Muscle of back (tissue), 13 donors: ENCODE measurements at places on chromosomes 5 and 9.
A peak's percentile ranks its signal among the peaks of the same experiment; 100 is the strongest.

DNA sequence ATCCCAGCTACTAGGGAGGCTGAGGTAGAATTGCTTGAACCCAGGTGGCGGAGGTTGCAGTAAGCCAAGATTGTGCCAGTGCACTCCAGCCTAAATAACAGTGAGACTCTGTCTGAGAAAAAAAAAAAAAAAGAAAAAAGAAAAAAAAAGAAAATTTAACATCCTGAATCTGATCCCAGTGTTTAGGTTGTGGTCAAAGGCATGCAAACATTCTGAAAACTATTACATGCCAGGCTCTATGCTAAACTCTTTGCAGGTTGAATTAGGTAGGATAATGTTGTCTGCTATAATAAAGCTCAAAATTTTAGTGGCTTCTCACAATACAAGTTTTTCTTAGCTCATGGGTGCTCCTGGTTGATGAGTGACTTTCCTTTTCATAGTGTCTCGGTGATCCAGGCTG lies 367.4 kb downstream of the PSAT1 start:
- no peak for DNase-seq

DNA sequence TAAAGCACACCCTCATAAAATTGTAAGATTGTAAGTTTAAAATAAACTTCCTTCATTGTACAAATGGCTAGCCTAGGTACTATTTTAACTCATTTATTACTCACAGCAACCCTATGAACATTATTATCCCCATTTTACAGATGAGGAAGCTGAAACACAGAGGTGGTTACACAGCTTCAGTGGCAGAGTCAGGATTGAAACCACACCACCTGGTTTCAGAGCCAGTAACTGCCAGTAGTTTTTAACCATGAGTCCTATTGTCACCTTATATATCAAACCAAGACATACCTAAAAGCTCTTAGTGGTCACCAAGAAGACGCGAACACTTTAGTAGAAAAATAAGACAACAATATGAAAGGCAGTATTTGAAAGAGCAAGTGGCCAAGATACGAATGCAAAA lies 16.1 kb downstream of the SH3GL2 start:
- DNase-seq = no peak

- DNase-seq = no peak
Measured at GRCh38 chr9:133251773-133252172, 23.2 kb downstream of the ABO start.

DNA sequence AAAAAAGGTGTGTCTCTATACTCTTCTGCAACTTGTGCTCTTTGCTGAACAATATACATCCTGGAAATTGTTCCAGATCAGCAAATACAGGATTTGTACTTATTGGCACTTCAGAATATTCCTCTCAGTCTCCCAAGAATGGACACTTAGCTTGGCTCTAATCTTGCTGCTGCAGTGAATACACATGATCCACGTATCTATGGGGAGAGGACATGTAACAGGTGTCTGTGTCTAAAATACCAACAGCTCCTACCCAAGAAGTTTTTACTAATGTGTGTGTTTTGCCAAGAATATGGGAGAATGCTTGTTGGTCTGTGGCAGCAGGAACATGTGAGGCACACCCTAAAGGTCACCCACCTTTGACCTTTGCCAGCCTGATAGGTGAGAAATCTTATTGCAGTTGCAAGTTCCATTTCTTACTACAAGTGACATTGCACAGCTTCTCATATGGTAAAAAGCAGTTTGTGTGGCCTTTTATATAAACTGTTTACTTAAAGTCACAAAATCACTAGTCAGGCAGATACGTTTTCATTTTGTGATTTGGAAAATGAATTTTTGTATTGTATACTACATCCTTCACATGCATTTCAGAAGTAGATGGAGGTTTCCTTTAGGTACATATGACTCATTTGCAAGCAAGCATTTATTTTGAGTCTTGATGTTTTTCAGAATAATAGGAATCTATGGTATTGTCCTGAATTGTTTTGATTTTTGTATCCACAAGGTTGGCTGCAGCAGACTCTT lies 35.8 kb downstream of the PHF2 start:
- DNase-seq = no peak

DNA sequence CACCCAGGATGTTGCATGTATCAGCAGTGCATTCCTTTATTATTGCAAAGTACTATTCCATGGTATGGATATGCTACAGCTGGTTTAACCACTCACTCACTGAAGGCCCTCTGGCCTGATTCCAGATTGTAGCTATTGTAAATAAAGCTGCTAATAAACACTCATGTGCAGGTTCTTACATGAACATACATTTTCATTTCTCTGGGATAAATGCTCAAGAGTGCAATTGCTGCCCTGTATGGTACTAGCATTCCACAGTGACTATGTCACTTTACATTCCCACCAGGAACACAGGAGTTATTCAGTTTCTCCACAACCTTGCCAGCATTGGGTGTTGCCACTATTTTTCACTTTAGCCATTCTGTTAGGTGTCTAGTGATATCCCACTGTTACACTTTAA lies 267.6 kb downstream of the SPOCK1 start:
- no peak for DNase-seq

GRCh38 chr9:37273595-37273994 lies 148.9 kb upstream of the GRHPR start:
- DNase-seq = no peak

- no peak for DNase-seq
Measured at GRCh38 chr9:128149951-128150593, 819 bp downstream of the LCN2 start.

- DNase-seq = no peak
Measured at GRCh38 chr5:124742983-124743601, 3.3 kb downstream of the ZNF608 start.

GRCh38 chr5:90015584-90016018 lies 394.0 kb downstream of the CETN3 start:
- peak; percentile 8 for DNase-seq

- no peak for DNase-seq
Measured at GRCh38 chr5:32848120-32848519, 137.0 kb downstream of the NPR3 start.

- peak; percentile 51 for DNase-seq
Measured at GRCh38 chr9:115913696-115914095, 239.9 kb upstream of the PAPPA start.

GRCh38 chr5:98308960-98309359 lies 464.5 kb upstream of the RGMB start:
- no peak for DNase-seq
